ENCODE measurements at places on chromosomes 13 and 19. TPM values are rescaled to one million over a fixed set of nuclear protein-coding genes. Genes with fewer than 3 reads are reported as not detected.

- H3K4me1 ChIP-seq: no peaks in the 10 kb centered on the region
- no peak for DNase-seq
- H3K27me3 ChIP-seq: no peaks in the 10 kb centered on the region
- H3K36me3 ChIP-seq: no peaks in the 10 kb centered on the region
Observed at GRCh38 chr13:24678151-24678550, 2.1 kb upstream of the ATP12A start.

DNA sequence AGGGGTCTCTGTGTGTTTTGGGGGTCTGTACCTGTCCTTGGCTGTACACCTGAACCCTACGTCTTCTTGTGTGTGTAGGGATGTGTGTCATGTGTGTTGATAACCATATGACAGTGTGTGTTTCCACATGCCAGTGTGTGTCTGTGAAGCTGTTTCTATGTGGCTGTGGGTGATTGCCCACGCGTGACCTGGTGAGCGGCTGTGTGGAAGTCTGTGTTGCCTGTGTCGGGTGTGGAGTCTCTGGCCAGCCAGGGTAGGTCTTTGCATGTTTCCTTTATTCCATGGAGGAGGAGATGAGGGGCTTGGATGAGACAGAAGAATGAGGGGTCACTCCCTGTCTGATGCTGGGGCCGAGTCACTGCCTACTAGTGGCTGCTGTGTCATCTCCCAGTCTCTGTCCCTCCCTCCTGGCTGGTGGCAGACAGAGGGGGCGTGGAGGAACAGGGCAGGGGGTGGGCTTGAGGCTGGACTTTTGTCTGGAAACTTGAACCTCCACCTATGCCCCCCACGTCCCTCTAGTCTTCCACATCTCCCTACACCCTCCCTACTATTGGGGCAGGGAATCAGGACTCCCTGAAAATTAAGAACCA, 2.8 kb upstream of the FOSB start:
- peaks cover 9% of the 10 kb centered on the region for H3K4me1 ChIP-seq
- no peak overlapping the region for H3K27ac ChIP-seq
- H3K4me3 ChIP-seq: no peak overlapping the region

The LYPD4 gene
- total RNA-seq: 6.6 TPM

- H3K36me3 ChIP-seq: no peaks in the 10 kb centered on the region
- no peaks in the 10 kb centered on the region for H3K4me1 ChIP-seq
- DNase-seq: no peak
- H3K27ac ChIP-seq: no peak overlapping the region
- H3K4me3 ChIP-seq: no peak overlapping the region
- no peaks in the 10 kb centered on the region for H3K27me3 ChIP-seq
Observed at GRCh38 chr19:22602631-22603272, 31.4 kb upstream of the ZNF492 start.

DNA sequence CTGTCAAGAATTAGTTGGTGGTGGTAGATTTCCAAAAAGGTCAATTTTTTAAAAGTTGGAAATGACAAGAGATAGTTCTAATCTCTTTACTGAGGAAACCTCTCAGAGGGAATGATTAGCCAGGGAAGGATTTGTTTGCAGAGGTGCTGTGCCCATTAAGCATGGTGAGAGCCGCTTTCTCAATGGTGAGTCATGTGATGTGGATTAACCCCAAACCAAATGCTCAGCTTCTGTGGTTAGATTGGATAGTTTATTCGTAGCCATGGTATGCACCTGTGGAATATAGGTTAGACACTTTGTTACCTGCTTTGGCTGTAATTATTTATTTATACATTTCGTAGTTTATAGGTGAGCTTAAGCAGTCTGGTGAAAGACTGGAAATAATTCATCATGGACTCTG, 7.1 kb downstream of the HNRNPM start:
- H3K36me3 ChIP-seq: no peaks in the 10 kb centered on the region
- H3K27ac ChIP-seq: no peak overlapping the region
- no peaks in the 10 kb centered on the region for H3K27me3 ChIP-seq
- no peak overlapping the region for H3K4me3 ChIP-seq

Data from prostate gland (tissue), 2 donors.